ENCODE measurements at places on chromosomes 1 and 21.

DNA sequence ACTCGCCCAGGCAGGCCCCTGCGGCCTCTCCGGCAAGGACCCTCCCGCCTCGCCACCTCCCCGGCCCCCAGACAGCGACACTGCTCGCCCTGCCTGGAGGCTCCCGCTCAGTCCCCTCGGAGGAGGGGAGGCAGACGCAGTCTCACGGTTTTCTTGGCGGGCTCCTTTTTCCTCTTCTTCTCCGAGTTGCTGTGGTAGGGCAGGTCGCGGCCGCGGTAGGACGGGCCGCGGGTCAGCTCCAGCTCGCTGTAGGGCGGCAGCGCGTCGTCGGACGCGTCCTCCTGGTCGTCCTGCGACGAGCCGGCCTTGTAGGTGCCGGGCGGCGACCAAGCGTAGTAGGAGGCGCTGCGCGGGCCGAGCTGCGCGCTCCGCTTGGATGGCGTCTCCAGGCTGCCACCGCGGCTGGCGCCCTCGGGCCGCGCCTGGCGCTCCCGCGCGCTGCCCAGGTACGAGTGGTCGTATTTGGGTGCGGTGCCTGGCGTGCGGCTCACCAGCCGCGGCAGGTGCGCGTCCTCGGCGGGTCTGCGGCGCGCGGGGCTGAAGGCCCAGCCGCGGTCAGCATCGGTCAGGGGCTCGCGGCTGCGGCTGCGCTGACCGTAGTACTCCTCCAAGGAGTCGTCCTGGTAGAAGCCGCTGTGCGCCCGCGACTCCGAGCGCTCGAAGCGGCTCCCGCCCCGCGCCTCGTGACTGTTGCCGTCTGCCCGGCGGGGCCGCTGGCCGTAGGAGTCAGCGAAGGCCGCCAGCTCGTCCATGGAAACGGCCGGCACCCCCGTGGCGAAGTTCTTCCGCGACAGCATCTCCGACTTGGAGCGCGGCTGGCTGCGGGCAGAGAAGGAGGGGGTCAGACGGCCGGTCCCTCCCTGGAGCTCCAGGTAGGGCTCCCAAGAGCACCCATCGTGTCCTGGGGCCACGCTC, 44.8 kb upstream of the TADA1 start:
- DNase-seq = no peak

DNA sequence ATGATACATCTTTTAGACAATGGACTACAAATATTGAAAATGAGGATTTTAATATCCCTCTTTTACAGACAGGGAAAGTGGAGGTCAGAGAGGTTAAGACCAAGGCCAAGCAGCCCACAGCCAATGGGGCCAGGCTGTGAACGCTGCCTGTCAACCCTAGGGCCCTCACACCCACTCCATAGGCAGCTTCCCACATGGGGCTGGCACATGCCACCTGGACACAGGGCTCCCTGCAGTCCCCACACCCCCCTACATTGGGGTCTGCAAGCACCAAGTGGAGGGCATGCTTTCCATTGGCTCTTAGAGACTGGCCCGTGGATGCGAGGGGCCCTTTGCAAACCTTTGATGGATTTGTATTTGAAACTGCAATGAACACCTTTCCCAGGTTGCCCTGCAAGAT, 348.5 kb upstream of the VAMP3 start:
- DNase-seq = no peak

DNA sequence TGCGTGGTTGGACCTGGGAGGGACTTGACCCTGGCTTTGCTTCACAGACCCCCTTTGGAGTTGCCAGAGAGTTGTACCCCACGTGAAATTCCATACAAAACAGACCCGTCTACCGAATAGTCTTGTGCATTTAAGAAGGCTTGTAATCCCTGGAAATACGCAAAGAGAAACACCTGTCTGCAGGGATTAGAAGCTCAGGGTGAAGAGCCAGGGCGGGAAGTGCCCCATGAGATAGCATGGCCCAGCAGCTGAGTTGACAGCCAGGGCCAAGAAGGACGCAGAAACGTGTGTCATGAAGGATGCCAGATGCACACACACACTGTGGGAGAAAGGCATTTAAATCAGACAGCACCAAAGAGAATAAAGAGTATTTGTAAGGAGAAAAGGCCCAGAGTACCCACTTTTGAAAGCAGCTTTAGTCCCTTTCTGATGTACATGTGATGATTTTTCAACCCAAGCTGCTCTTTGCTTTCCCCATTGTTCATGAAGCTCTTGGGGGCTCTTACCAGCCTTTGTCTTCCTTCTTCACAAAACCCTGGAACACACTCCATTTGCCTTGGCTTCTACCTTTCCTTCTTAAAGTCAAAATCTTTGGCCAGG, 46.6 kb downstream of the PCP4 start:
- DNase-seq = no peak

GRCh38 chr1:17281775-17282181, 26.2 kb upstream of the PADI4 start:
- no peak for DNase-seq

DNA sequence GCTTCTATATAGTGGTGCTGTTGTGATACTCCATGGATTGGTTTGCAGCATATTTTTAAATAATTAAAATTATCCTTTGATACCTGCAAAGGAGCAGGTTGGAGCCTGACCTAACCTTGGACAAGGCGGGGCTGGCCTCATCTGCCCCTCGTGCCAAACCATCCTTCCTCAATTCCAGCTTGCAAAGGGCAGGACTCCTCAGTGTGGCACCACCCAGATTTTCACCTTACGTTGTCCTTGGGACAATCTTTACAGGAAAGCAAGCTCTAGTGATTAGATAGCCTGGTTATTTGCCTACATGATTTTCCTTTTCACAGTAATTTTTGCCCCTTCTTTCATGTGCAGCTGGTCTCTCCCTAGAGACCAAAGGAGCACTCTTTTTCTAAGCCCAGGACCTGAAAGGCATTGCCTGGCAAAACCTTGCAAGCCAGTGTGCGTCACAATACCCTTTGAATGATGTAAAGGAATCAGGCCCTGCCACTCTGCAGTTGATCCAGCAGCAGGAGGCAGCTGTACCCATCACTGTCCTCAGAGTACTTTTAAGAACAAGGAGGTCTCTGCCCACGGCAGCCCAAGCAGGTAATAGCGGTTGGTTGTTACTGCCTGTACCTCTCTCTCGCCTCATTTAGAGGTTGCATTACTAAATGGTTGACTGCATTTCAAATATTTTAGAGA, 99.4 kb downstream of the ADSS2 start:
- DNase-seq = no peak

GRCh38 chr21:33901412-33902288, 14.0 kb downstream of the ATP5PO start:
- no peak for DNase-seq

- DNase-seq = no peak
These were observed 135.0 kb downstream of the ATP5PO start for GRCh38 chr21:33780631-33781030.

GRCh38 chr1:229769809-229770208, 143.8 kb downstream of the URB2 start:
- DNase-seq = no peak

GRCh38 chr1:96116731-96117130, 604.9 kb upstream of the PTBP2 start:
- no peak for DNase-seq

DNA sequence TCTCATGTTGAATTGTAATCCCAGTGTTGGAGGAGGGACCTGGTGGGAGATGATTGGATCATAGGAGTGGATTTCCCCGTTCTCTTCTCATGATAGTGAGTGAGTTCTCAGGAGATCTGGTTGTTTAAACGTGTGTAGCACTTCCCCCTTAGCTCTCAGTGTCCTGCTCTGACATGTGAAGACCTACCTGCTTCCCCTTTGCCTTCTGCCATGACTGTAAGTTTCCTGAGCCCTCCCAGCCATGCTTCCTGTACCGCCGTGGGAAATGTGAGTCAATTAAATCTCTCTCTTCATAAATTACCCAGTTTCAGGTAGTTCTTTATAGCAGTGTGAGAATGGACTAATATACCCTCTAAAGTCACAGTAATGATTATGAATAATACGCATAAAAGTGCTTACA, 248.4 kb upstream of the LRRC7 start:
- DNase-seq = no peak

DNA sequence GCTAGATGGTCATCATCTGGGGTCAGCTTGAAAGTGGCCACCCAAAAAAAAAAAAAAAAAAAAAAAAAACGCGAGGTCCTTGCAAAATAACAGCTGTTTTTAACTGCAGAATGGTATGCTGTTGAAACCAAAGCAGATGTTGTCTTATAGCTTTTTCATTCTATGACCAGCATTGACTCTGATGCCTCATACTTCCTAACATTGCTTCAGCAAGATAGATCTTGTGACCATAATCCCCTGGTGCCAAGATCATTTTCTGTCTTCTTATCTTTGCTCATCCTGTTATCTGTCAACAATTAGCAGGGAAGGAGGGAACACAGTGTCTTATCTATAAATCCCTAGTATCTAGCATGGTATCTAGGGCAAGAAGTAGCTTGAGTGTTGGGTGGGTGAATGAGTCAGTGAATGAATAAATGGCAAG, 181.5 kb downstream of the PLPP3 start:
- no peak for DNase-seq

- no peak for DNase-seq
These were observed 1.1 kb upstream of the PKP1 start for GRCh38 chr1:201282216-201282615.

DNA sequence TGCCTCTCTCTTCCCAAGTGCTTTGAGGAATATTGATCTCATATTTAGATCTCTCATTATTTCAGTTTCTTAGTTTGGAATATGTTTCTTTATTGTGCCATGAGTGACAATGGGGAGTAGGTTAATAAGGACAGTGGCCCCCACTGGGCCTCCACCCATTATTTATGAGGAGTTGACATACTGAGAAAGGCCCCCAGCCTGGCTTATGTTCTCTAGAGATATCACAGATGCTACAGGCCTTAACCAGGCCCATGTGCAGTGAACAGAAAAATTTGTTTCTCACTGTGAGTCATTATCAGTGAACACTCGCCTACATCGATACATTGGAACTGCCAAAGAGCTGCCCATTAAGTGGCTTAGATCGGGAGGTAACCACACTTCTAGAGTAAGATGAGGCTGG, 35.7 kb upstream of the SYT6 start:
- DNase-seq = no peak
